ENCODE measurements at places on chromosomes 12 and 14.

DNA sequence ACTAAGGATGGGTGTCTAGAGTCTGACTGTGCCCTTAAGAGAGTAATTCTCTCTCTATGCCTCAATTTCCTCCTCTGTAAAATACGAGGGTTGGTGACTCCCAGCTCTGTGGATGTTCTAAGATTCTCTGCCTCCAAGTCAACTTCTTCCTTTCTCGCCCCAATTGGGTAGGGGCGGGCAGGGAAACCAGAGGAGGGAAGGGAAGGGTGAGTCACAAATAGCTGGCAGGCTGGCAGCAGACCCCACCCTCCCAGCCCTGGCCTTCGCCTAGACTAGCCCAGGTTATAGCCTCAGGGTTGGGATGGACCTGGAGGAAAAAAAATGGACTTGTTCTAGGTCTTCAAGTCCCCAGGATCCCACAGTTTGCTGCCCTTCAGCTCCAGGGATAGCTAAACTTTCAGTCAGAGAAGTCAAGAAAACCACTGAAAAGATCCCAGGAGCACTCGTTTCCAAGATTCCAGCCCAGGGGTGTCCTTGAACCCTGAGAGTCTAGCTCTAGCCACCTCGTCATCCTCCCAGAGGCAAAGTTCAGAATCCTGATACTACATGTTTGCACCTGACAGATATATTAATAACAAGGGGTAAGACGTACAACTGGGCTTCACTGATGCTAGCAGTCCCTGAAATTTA, 2.3 kb downstream of the DGKA start:
- no peak for DNase-seq

DNA sequence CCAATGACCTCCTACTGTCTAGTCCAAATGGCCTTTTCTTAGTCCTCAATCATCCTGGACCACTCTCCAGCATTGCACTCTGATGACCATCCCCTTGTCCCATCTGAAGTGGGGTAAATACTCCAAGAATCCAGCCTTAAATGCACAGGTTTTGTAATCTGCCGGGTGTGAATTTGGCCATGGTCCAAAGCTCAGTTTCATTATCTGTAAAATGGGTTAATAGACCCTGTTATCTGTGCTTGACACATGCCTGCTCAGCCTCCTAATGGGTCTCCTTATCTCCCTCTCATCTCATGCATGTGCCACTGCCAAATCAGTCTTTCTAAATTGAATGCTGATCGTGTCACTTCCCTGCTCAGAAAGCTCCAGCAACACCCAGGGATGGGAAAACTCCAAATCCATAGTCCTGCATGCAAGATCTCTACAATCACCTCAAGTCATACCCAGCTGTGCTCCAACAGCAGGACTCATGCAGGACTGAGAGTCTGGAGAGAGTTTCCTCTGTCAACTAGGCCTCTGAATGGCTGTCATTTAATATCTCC, 22.3 kb downstream of the LGR5 start:
- no peak for DNase-seq

DNA sequence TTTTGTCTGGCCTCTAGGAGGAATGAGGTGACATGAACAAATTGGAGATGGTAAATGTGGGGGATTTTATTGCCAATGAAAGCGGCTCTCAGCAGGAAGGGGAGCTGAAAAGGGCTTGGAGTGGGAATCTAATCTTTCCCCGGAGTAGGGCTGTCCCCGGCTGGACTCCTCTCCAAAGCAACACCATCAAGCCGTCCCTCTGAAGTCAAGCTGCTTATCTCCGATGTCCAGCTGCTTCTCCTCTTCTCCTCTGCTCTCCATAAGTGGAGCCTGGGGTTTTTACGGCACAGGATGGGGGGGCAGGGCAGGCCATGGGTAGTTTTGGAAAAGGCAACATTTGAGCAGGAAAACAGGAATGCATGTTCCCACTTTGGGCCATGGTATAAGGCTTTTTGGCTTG, 113.5 kb downstream of the TMEM132D start:
- DNase-seq = no peak

DNA sequence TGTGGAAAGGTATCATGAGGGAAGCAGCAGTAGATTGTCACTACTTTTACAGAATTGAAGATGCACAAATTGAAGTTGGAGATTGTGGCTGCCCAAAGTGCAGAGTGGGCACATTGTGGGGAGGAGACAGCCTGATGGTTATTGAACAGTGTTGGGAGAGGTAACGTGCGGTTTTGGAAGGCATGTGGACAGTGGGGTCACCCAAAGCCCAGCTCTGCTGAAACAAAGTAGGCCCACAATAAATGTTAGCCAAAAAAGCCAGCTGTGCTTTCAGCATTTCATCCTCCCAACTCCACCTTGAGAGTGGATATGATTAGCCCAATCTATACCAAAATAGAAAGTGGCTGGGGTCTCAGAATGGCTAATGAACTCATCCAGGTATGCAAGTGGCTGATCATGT, 96.7 kb downstream of the TMX1 start:
- no peak for DNase-seq

GRCh38 chr12:52585946-52586345, 12.3 kb upstream of the KRT74 start:
- DNase-seq = peak; percentile 18

DNA sequence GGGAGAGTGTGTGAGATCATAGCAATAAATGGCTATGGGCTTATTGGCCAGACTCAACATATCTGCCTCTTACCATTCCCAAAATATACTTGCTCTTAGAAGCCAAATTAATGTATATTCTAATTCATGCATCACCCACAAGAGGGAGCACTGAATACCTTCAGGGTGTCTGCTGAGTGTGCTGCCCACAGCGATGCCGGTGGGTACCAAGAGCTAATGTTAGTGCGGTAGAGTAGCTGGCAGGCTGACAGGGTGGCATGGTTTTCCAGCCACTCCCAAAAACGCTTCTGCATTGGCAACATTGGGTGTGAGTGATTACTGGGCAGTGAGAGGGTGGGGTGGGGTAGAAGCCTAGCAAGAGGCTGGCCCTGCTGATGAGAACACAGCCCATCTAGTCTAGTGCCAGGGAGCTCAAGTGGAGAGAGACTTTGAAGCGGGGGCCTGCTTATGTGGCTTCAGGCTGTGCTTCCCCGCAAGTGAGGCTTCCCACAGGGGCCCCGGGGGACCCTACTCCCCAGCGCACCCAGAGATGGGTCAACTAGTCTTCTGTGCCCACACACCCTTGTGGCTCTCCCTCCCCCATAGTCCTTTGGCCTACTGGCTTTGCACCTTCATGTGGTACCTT, 9.2 kb upstream of the PLEKHD1 start:
- DNase-seq = no peak

DNA sequence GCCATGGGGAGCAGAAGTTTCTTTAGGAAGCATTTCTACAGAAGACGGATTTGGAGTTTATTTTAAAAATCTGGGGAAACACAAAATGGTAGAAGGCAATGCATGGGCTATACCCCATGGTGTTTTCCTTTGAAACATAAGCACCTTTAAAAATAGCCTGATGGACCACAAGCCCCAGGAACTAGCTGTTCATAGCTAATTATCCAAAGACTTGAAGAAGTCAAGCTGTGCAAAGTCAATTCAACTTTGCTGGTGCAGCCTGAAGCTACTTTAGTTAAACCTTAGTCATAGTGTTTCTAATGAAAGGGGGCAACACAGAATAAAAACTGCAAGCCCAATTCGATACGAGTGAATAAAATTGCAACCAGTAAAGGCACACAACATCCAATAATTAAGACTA, 732.5 kb downstream of the GALC start:
- DNase-seq = no peak

GRCh38 chr14:104431929-104432541, 147.5 kb upstream of the C14orf180 start:
- no peak for DNase-seq

GRCh38 chr12:57444744-57445143, 10.2 kb downstream of the INHBC start:
- DNase-seq = no peak

- DNase-seq = no peak
Observed at GRCh38 chr12:6360080-6360571, 15.2 kb downstream of the SCNN1A start.

- DNase-seq = no peak
Observed at GRCh38 chr14:21911877-21912276, 238.3 kb upstream of the OR4E1 start.

DNA sequence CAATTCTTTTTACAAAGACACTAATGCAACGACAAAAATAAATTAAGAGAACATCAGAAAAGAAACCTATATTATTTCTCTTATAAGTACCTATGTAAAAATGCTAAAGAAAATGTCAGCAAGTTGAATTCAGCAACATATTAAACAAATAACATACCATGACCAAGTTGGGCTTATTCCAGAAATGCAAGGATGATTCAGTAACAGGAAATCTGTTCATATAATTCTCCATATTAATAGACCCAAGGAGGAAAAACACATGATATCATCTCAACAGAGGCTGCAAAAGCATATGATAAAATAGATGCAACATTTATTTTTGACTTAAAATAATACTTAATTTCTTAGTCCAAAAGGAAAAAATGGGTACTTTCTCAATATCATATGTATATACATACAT, 25.1 kb upstream of the GPHB5 start:
- peak; percentile 22 for DNase-seq

DNA sequence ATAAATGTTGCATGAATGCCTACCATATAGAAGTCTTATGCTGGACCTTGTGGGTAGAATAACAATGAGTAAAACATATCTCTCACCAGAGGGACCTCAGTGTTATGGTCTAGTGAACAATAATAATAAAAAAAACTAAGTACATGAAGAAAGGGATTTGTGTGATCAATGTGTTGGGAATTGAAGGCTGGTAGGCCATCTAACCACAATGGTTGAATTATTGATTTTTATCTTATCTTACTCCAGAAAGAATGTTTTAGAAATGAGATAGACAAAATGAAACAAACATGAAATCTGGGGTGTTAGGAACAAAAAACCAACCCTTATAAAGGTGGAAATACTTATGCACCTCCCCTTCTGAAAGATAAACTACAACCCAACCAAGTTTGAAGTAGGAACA, 243.9 kb upstream of the LRIG3 start:
- no peak for DNase-seq

- no peak for DNase-seq
Observed at GRCh38 chr14:55117803-55118441, 11.1 kb upstream of the LGALS3 start.

DNA sequence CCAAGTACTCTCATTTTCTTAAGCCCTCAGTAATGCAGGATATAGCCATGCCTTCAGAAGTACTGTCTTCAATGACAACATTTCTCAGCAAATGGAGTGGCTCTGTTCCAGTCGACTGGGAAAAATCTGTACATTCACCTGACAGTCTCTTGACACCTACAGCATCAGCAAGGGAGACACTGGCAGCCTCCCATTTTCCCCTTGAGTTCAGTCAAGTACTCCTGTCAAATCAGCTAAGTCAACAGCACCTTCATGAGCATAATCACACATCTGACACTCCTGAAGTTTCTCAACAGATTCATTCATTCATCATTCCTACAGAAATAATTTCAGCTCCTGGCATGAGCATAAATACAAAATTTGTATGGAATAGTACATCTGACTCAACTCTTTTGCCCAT, 46.1 kb downstream of the INTS13 start:
- DNase-seq = no peak

- no peak for DNase-seq
Observed at GRCh38 chr14:42299692-42300091, 693.0 kb downstream of the LRFN5 start.

GRCh38 chr12:113796066-113796827, 169.9 kb downstream of the RBM19 start:
- DNase-seq = no peak

DNA sequence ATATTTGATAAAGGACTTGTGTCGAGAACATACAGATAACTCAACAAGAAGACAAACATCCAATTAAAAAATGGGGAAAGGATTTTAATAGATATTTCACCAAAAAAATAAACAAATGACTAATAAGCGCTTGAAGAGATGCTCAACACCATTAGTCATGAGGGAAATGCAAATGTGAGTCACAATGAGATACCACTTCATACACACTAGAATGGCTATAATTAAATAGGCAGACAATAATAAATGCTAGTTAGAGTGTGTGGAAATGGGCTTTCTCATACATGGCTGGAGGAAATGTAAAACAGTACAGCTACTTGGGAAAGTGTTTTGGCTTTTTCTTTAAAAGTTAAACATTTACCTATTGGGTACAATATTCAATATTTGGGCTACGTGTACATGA, 34.8 kb downstream of the DLK1 start:
- DNase-seq = no peak
